Right kidney (tissue), 9 donors: ENCODE measurements at places on chromosomes 1 and 21.

- DNase-seq = no peak
These were observed 1276.1 kb downstream of the KCNT2 start for GRCh38 chr1:195332102-195332501.

- no peak for DNase-seq
These were observed 52.3 kb upstream of the MRPS6 start for GRCh38 chr21:34020983-34021553.

GRCh38 chr21:32328595-32328994 lies 29.9 kb downstream of the MRAP start:
- DNase-seq = no peak

DNA sequence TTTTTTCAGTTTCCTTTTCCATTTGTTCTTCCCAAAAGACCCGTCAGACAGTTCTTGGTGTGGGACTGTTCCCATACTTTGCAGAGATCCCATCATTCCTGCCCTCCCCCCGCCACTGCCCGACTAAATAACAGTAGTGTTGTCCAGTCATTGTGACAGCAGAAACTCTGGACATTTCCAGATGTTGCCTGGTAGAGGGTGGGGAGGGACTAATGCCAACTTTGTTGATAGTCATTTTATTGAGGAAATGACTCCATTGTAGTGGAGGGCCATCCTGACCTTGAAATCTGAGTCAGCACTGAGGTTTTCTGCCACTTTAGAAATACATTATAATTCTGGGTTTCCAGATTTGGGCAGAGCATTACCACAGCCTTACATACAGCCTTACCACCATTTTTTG lies 85.4 kb downstream of the CEP350 start:
- no peak for DNase-seq

GRCh38 chr1:206102292-206102936 lies 14.8 kb downstream of the AVPR1B start:
- no peak for DNase-seq

- DNase-seq = no peak
These were observed 72.1 kb upstream of the CNTN2 start for GRCh38 chr1:204970937-204971336.

DNA sequence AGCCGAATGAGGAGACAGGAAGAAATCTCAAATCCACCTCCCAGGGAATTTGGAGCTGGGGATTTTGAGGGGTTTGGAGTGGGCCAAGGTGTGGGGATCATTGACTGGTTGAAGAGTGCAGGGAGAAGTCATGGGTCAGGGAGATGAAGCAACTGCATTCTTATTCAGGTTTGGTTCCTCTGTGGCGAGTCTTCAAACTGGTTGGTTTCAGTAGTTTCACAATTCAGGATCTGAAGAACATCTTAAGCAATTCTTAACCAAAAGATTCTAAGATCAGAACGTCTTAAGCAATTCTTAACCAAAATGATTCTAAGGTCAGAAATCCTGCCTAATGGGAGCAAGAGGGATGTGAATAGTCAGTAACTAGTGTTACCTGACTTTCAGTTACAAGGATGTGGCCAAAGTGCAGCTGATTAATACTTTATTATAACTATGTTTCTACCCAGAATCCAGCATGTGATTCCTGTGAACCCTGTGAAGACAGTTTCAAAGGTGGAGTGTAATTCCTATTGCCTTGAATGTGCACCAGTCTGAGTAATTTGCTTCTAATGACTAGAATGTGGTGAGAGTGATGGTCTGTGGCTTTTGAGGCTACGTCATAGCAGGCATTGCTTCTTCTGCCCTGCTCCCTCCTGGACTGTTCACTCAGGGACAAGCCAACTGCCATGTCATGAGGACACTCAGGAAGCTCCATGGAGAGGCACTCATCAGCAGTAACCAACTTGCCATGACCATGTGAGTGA lies 61.2 kb downstream of the OLFML3 start:
- no peak for DNase-seq

DNA sequence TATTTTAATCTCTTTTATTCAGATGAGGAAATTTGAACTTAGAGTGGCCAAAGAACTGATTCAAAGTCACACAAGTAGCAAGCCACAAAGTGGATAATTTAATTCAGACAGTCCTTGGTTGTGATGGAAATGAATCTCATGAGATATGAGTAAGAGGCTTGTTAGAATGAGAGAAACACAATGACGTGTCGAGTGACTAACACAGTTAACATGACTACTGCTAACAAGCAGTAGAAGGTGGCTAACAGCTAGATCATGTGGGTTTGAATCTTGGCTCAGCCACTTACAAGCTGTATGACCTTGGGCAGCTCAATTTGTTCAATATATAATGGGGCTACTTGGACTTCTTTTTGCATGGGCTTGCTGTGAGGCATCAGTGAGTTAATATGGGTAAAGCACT lies 104.5 kb upstream of the LMO4 start:
- no peak for DNase-seq

GRCh38 chr1:11143907-11144306 lies 44.2 kb upstream of the EXOSC10 start:
- DNase-seq = no peak

- no peak for DNase-seq
These were observed 139.0 kb downstream of the RASAL2 start for GRCh38 chr1:178232949-178233348.

GRCh38 chr1:154342836-154343472 lies 17.6 kb downstream of the ATP8B2 start:
- DNase-seq = no peak

DNA sequence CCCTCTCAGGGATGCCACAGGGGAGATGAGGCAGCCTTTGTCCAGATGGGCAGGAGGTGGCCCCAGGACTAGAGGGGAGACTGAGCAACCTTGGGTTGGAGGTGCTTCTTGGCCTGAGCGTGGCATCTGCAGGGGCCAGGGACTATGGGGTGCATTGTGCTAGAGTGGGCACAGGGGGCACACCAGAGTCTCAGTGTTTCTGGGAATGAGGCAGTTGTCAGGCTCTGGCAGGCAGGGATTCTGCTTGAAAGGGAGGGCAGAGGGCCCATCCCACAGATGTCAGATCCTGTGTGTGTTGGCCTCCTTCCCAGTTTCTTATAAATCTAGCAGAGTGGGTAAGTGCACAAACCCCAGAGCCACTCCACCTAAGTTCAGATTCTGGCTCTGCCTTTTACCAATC lies 13.7 kb downstream of the LGR6 start:
- DNase-seq = no peak

DNA sequence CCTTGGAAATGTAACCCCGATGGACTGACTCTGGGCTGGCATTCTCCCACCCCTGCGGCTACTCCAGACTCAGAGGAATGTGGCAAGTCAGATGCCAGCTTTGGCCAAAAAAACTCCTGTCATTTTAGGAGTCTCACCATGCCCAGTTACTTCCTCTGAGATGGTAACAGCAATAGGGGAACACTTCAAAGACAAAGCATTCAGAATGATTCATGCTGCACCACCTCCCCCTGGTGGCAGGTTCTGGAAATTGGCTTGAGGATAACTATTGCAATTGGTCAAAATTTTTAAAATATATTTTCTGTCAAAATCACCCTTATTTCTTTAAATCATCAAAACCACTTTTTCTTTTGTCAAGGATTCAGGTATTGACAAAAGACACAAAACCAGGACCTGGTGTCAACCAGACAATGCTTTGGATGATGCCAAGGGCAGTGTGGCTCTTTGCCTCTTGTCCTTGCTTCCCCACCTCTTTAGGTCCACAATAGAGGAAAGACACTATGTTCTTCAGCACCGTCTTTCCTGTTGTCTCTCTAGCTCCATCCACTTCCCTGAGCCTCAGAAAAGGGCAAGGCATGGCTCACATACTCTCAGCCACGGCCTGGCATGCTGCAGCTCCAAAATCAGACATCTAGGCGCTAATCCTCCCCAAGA lies 9.9 kb upstream of the CDCA8 start:
- DNase-seq = peak; percentile 51

- no peak for DNase-seq
These were observed 112.9 kb downstream of the APP start for GRCh38 chr21:26057477-26058170.

GRCh38 chr1:186183219-186183618 lies 191.8 kb downstream of the TPR start:
- DNase-seq = no peak

GRCh38 chr1:219304227-219305226 lies 130.8 kb downstream of the LYPLAL1 start:
- no peak for DNase-seq

GRCh38 chr1:206734499-206735142 lies 36.0 kb upstream of the IL19 start:
- DNase-seq = peak; percentile 31

DNA sequence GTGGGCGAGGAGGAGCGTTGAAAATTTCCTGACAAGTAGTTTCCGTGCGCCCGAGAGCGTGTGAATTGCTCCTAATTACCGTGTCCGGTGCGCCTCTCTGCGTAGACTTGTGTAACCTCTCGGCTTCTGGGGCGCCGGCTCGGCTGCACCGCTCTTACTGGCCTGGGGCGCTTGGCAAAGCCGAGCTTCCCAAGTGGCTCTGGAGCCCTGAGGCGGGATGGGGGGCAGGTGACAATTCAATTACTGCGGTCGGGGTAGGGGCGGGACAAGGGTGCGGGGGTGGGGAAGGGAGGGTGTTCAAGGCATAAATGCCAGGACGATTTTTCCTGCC lies 392 bp upstream of the DMRTA2 start:
- DNase-seq = no peak

DNA sequence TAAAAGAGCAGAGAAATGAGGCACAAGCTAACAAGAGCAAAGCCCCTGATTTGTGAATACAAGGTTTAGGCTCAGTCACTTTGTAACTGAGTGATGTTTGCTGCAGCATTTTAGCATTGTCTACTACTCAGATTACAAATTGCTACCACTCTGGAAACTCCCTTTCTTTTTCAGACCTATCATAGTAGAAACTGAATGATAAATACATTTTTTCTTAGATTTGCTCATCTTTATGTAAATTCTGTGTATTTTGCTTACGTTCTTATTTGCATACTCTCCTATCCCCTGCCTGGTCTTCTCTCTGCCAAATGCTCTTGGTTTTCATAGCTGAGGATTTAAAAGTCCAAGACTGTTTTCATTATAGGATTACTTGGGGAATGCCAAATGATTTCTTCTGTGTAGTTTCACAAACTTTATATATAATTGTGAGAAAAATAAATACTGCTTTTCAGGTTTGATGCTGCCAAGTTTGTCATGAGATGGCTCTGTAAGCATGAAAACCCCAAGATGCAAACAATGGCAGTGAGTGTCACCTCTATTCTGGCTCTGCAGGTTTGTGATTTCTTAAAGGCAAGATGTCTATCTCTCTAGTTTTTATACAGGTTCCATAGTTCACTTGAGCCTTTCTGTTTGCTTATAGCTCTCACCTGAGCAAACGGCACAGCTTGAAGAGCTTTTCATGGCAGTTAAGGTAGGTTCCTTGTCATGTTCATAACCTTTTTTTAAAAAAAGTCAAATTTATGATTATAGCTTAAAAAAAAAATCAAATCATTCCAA lies 24.7 kb downstream of the ZYG11A start:
- DNase-seq = no peak

GRCh38 chr21:9756677-9757076 lies 764.7 kb upstream of the TPTE start:
- DNase-seq = no peak

DNA sequence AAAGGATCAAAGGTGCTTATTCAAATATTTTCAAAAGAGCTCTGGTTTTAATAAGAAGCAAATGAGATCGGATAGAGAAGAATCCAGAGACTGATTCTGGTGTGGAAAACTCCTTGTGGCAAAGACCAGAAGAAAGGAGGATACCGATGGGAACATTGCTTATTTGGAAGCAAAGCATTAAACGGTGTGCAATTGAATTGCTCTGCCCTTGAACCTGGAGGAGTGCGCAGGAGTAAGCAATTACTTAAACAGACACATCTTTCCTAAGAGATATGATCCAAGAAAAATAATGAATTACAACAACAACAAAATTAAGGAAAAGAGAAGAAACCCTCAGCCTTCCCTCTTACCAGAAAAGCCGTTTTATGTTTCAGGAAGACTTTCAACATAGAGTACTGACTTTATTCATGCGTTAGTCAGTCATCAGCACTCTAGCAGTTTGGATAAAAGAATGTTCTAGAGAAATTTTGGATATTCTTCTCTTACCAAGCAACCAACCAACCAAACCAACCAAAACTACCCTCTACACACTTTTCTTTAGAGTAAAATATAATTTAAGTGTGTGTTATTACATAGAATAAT lies 191.7 kb downstream of the NTMT2 start:
- no peak for DNase-seq

DNA sequence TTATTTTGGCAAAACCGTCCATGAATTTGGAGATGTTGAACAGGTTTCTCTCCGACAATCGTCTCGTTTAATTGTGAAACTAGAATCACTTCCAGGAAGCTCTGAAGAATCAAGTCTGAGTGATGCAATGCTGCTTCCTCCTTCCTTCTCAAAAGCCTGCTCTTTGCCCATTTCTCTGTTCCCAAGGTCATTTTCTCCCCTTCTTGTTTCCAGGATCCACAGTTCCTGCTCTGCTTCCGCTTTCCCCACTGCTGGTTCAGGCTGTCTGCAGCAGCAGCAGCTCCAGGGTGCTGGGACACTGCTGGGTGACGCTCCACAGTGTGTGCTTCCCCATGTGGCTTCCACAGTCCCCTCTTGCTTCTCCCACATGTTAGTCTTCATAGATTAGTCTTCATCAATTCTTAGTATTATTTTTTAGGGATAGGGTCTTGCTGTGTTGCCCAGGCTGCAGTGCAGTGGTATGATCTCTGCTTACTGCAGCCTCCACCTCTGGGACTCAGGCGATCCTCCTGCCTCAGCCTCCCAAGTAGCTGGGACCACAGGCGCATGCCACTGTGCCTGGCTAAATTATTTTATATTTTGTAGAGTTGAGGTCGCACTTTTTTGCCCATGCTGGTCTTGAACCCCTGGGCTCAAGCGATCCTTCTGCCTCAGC lies 156.2 kb downstream of the DYRK1A start:
- DNase-seq = no peak

- DNase-seq = no peak
These were observed 549.7 kb upstream of the PLXNA2 start for GRCh38 chr1:208793861-208794345.

DNA sequence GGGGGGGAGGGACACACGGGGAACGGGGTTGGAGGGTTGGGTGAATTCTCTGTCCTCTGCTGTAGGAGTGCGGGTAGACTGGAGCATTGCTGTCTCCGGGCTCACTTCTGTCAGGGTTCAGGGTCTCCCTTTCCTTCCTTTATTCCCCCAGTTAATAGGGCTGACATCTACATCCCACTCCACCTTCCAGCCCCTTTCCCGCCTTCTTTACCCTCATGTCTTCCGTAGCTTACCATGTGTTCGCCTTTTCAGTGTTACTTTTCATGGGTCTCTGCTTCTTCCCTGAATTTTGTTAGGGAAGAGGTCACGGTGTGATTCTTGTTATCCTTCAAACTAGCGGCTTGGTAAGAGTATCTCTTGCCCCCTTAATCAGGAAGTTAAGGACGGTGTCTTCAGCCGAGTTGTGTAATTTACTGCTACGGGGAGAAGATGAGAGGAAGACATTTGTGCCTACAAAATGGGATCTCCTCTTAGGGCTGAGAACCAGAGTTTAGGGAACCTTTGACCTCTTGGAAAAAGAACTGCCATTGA lies 917 bp downstream of the RAP1A start:
- peak; percentile 28 for DNase-seq

DNA sequence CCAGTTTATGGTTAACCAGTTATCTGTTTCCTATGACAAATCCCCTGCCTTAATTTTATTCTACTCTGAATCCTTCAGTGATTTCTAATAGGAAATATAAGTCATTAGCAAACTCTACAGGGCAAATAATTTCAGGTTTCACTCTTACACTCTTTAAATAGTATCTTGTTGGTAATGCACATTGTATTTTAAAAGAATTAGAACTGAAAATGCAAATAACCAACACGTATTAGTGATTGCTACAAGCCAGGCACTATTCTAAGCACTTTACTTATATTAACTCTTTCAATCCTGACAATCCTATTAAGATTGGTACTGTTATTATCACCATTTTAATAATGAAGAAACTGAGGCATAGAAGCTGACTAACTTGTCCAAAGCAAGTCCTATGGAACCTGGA lies 48.3 kb upstream of the LHX8 start:
- no peak for DNase-seq
